Hair follicle dermal papilla cell (primary cell): ENCODE measurements at places on chromosomes 2 and 18. TPM values are rescaled to one million over a fixed set of nuclear protein-coding genes. Genes with fewer than 3 reads are reported as not detected.

The NPPC gene
- not detected in 2 replicates for total RNA-seq

The NDUFAF7 gene
- 10.0 and 13.8 TPM in 2 replicates for total RNA-seq

The DLGAP1 gene
- under 0.01 and 0.36 TPM in 2 replicates for total RNA-seq

The STEAP3 gene
- total RNA-seq, result 45.4 and 60.0 TPM in 2 replicates

The SLC9A2 gene
- total RNA-seq, result not detected in 2 replicates

The ACYP2 gene
- total RNA-seq, result 5.6 and 10.5 TPM in 2 replicates
